AG08395 (cell line): ENCODE measurements at places on chromosomes 2 and 18.

GRCh38 chr2:108316461-108317258, 28.0 kb downstream of the SULT1C2 start:
- no peak for DNase-seq

GRCh38 chr18:27704736-27705361, 472.1 kb downstream of the CDH2 start:
- no peak for DNase-seq

- no peak for DNase-seq
Measured at GRCh38 chr2:75153221-75153620, 46.1 kb downstream of the TACR1 start.

DNA sequence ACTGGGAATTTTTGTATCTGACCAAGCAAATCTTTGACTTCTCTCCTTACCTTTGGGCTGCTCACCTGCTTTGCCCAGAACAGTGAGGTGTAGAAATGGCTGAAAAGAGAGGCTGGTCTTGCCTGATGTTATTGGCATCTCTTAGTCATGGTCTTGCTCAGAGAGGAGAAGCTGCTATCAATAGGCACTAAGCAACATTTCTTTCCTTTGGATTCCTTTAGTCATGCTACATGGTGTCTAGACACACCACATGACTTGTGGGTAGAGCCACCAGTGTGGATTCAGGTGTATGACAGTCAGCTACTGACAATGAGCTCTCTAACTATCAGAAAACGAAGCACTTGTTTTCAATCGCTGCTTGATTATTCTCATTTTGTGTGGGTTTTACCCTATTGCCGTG, 341.3 kb upstream of the DCC start:
- no peak for DNase-seq

- no peak for DNase-seq
Measured at GRCh38 chr2:3481736-3482362, 37.5 kb downstream of the ADI1 start.

DNA sequence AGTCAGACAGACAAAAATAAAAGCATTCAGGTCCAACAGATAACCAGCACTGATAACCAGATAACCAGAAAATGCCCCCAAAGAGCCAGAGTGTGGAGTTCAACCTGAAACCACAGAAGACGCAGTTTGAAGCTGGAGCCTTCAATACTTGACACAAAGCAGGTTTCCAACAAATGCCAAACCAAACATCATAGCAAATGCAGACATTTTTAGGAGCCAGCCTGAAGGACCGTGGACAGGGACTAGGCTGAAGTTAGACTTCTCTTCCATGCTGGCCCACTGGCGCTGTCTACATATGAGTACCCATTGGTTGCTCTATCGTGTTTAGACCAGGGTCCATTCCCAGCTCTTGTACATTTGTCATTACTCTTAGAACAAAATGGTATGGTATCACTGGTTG, 9.9 kb downstream of the COLEC12 start:
- no peak for DNase-seq
